ENCODE measurements at places on chromosomes 11 and 22.

DNA sequence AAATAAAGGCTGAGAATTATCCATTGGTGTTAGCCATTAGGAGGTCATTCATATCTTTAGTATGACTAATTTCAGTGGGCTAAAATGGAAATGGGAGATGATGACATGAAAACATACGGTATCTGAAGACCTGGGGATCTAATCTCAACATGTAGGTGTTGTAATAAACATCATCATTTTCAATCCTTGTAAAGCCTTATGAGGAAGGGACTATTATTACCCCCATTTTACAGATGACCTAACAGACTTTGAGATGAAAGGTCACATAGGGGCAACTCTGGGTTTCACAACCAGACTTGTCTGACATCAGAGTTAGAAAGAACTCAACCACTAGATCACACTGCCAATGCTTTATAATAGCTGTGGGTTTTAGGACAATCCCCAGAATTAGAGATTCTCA, 34.8 kb upstream of the TMEM135 start:
- no peak for DNase-seq

DNA sequence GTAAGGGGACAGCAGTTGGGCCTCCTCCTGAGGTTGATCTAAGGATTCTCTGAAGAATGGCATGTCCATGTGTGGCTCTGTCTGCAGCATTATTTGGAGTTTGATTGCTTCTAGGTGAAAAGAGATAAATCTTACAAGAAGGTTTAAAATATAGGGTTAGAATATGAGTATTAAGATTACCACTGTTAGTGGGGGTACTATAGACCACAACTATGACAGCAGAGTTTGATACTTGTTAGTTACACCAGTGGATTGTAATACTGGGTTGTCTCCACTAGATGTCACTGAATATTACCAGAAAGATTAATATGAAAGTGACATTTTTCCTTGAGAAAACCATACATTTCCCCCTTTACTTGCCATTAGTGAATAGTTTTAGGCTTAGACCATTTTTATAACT, 47.9 kb downstream of the ZNF280B start:
- DNase-seq = peak; percentile 24

GRCh38 chr11:122046846-122047245, 69.2 kb downstream of the BLID start:
- no peak for DNase-seq

DNA sequence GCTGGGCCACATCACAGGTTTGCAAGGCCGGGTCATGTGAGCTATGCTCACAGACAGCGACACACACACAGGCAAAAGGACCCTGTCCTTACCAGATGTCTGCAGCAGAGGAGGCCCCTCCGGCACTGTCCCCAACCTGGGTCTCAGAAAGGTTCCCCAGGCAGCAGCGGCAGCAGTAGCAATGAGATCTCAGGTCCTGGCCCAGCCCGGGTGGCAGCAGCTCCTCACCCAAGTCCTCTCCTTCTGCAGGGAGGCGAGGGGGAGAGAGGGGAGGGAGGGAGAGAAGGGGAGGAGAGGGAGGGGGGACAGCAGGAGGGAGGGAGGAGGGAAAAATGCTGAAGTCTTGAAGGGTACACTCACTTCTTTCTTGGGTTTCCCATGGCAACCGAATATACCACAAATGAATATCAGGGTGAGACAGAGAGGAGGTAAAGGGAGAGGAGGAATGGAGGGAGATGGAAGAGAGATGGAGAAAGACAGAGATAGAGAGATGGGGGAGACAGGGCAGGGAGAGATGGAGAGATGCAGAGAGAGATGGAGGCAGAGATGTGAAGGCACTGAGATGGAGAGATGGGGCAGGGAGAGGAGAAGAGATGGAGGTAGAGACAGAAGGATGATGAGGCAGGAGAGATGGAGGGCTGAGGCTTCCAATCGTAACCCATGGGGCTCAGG, 9.5 kb downstream of the ELFN2 start:
- no peak for DNase-seq

- peak; percentile 32 for DNase-seq
Measured at GRCh38 chr22:41092847-41093411, 537 bp downstream of the EP300 start.

DNA sequence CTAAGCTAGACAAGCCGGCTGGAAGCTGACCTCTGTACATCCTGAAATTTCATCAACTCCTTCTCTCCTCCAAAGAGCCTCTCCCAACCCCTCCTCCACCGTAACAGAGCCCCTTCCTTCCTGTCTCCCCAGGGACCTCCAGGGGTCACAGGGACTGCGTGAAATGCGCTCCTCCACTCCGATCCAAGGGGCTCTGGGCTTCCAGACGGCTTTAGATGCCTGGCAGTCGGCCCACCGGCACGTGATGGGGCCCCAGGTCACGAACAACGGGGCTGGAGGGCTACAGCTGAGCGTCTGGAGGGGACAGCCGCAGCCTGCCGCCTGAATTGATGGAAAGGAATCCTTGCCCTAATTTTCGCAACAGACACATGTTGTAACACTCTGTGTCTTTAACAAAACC, 264.1 kb downstream of the MN1 start:
- DNase-seq = no peak

DNA sequence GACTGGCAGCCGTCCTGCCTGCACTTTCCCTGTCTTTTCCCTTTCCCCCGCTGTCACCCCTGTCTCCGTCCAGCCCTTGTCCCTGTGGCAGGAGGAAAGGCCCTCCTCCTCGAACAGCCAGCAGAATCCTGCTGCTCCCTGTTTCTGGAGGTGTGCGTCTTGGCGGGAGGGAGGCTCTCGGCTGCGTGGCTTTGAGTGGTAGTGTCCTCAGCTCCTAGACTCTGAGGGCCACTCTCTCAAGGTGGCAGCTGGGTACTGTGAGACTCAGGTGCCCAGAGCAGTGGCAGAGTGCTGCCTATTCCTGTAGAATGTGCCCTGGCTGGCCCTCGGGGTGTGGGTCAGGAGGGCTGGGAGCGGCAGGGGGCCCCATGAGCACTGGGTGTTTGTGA, 9.1 kb upstream of the RANBP1 start:
- no peak for DNase-seq

GRCh38 chr11:76426660-76427059, 18.2 kb upstream of the EMSY start:
- DNase-seq = no peak

- DNase-seq = no peak
Measured at GRCh38 chr11:93908689-93909088, 58.3 kb upstream of the VSTM5 start.

- DNase-seq = no peak
Measured at GRCh38 chr11:26761361-26761809, 39.5 kb upstream of the SLC5A12 start.

GRCh38 chr11:35134403-35135148, 4.4 kb upstream of the CD44 start:
- no peak for DNase-seq

DNA sequence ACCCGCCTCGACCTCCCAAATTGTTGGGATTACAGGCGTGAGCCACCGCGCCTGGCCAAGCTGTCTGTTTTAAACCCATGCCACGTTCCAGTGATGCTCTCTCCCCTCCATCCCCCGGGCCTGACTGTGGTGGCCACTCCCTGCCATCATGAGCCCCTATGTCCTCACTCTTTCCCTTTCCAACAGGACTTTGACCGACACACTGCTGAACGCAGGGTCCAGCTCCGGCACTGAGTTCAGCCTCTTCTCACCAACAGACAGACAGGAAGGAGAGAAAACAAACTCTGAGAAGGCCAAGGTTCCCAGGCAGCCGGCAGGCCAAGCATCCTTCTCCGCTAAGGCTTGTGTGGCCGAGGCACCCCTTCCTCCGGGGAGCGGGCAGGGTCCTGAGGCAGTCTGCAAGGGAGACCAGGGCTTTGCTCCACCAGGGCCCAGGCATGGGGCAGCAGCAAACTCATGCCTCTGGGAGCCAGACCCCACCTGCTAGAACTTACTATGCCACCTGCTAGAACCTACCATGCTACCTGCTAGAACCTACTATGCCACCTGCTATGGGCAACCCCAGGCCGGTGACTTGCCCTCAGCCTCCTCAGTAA, 152.7 kb downstream of the CRYBB2 start:
- no peak for DNase-seq

GRCh38 chr22:36552289-36552688, 23.3 kb upstream of the EIF3D start:
- peak; percentile 71 for DNase-seq

DNA sequence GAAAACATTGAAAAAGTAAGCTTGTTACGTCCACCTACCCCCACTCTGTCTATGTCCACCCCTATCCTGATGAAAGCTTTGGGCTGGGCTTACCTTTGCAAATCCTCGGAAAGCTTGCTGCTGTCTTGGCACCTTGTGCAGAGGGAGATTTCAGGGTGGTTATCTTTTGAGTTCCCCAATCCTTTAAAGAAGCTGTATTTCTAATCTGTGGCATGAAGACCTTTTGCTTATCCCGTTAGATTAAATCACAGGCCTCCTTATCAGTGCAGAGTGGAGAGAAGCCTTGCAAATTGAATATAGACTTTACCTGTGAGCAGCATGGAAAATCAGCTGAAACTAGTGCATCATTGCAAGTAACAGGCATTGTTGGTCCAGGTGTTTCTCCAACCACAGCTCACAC, 580.6 kb upstream of the ANO5 start:
- DNase-seq = no peak

- no peak for DNase-seq
Measured at GRCh38 chr11:665704-666281, 28.7 kb downstream of the DRD4 start.

DNA sequence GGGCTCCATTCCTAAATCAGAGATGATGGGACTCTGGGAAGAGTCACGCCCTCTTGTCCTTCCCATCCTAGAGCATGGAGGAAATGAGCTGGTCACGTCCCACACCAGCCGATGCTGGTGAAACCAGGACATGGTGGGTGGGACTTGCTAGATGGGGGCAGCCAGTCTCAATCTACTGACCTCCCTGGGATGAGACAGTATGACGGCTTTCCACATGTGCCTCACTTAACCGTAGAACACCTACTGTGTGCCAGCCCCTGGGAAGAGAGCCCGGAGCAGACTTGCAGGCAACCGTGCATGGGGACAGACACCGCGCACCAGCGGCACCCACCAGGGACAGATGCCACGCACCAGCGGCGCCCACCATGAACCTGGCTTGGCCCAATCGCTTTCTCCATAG, 3.8 kb downstream of the OSBPL5 start:
- no peak for DNase-seq

GRCh38 chr11:119258983-119259382, 52.8 kb downstream of the CBL start:
- DNase-seq = peak; percentile 10

DNA sequence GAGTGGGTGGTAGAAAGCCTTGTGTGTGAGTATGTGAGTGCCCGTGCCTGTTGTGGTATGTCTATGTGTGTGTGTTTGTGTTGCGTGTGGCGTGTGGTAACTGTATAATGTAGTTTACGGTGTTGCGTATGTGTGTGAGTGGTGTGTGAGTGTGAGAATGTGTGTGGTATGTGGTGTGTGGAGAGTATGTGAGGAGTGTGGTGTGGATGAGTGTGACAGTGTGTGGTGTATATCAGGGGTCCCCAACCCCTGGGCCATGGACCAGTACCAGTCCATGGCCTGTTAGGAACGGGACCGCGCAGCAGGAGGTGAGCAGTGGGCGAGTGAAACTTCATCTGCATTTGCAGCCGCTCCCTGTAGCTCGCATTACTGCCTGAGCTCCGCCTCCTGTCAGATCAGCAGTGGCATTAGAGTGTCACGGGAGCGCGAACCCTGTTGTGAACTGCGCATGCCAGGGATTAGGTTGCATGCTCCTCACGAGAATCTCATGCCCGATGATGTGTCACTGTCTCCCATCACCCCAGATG, 5.7 kb downstream of the UPK3A start:
- DNase-seq = no peak

- DNase-seq = no peak
Measured at GRCh38 chr22:48745842-48746788, 1081.6 kb downstream of the BRD1 start.

GRCh38 chr11:120540744-120541465, 29.4 kb downstream of the GRIK4 start:
- DNase-seq = no peak

DNA sequence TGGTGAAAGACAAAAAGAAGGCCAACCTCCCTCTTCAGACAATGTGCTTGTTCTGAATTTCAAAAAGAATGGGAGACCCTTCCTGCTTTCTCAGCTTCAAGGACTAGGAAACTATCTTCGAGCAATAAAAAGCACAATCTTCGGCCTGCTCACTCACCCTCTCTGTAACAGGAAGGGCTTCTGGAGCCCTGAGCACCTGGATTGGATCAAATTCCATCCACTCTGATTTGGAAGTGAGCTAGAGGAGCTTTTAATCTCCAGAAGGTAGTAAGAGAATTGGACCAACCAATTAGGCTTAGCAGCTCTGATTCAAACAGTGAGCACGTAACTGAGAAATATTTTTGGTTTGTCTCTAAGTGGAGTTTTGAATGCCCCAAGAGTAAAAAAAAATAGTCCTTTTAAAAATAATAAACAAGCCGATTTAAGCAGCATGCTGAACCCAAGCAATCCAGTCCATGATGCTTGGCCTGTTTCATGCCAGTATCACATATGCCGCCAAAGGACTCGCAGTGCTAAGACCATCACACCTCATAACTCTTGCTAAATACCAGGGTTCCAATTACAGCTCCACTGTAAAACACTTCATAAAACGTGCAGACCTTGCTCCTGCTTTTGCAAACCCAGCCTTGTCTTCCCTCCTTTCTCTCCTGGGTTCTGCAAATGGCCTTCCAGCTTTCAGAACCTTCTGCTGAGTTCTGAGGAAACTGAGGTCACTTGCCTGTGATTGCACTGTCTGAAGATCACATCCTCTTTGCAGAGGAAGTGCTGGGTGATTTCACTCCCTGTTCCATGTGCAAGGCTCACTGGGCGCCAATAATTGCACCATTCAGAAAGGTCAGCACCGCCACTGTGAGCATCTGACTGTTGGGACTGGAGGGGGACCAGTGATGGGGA, 74.4 kb downstream of the SLC1A2 start:
- DNase-seq = no peak

- DNase-seq = no peak
Measured at GRCh38 chr11:103380031-103380430, 270.8 kb downstream of the DYNC2H1 start.

DNA sequence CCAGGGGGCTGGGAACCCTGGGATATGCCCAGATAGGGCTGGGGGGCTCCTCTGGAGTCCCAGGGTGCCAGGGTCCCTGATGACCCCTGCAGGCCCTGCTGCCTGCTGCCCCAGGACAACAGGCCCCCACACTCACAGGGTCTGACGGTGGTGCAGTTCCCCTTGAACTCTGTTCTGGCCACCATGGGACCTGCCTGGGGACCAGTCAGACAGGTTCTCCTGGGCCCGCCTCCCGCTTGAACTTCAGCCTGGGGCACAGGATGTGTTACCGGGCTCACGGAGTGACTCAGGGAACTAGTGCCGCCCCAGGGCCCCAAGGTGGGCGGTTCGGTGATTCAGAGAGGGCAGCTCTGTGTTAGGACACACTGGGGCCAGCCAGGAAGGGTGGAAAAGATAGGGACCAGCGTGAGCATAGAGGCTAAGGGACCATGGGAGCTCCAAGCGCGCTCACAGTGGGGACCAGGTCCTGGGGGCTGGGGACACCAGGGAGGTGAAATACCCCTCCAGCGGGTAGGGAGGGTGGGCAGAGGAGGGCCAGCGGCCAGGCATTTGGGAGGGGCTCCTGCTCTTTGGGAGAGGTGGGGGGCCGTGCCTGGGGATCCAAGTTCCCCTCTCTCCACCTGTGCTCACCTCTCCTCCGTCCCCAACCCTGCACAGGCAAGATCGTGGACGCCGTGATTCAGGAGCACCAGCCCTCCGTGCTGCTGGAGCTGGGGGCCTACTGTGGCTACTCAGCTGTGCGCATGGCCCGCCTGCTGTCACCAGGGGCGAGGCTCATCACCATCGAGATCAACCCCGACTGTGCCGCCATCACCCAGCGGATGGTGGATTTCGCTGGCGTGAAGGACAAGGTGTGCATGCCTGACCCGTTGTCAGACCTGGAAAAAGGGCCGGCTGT, 21.5 kb upstream of the TXNRD2 start:
- no peak for DNase-seq
